NCI-H460 (cell line): ENCODE measurements at places on chromosomes 5 and 9.

DNA sequence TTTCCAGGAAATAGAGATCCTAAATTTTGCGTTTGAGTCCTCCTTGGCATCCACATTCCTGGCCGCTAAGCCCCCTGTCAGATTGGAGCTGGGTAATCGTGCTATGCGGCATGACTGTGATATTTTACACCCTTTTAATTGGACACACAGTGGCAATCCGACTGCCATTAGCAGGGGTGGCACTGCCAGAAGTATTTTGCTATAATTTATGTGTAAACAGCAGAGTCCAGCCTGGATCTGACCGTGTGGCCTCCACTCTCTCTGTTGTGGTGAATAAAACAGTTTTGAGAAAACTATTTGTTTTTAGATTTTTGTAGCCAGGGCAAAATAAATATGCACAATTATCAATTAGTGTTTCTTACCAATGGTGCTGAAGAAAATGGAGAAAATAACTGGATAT, 281.0 kb upstream of the IRX2 start:
- no peak for DNase-seq

DNA sequence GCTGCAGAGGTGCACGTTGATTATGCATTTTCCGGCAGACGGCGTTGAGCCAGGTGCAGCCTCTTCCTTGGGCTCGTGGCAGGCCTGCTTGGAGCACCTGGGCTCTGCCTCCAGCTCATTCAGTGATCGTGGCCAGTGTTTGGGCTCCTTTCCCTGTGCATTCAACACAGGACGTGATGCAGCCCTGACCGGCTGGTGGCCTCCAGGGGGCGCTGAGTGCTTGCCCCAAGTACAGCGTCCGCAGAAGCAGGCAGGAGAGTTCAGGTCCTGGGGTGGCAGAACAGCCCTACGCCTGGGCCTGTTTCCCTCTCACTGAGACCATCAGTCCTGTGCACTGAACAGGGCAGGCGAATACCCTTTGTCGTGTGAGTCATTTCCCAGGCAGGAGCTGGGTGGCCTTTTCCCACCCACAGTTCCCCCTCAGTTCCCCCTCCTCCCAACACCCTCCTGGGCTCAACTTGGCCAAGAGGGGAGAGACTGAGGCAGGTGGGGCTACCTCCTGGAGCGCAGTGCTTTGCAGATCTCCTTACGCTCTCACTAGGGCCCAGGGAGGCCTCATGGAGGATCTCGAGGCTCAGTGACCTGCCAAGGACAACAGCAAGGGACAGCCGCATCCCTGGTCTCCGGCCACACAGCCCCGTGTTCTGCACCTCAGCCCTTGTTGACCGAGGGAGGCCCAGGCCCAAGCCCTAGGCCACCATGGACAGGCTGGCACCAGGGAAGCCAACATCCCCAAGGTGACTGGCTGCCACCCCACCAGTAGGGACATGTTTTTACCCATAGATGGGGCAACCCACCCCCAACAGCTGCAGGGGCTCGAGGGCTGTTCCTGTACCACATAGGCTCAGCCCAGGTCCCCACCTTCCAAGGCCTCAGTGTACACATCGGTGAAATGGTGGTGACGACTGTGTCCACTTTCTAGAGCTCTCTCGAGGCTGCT, 52.9 kb downstream of the LRSAM1 start:
- peak; percentile 75 for DNase-seq

GRCh38 chr5:2260211-2261003, 377.7 kb upstream of the IRX4 start:
- DNase-seq, result no peak

- no peak for DNase-seq
These were observed 120.6 kb upstream of the ASTN2 start for GRCh38 chr9:117535434-117535833.

DNA sequence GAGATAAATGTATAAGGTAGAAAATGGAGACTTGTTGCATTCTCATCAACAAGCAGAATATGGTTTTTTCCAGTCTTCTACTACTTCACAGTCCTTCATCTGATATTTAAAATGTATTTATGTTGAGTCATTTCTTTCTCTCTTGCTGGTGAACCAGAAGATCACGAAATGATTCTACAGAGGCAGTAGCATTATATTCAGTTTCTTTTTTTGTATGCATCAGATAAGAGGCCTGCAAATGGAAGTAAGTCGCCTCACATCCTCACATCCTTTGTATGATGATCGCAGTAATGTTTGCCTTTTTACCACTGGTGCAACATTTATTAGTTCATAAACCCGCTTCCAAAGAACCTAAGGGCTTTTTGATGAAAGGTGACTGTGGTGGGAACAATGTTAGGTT, 22.1 kb upstream of the IL13 start:
- DNase-seq, result no peak

GRCh38 chr9:134291452-134291881, 34.8 kb upstream of the RXRA start:
- no peak for DNase-seq
